Naive thymus-derived CD4-positive, alpha-beta T cell (primary cell): ENCODE measurements at places on chromosomes 5 and 9. TPM values are rescaled to one million over a fixed set of nuclear protein-coding genes. Genes with fewer than 3 reads are reported as not detected.

DNA sequence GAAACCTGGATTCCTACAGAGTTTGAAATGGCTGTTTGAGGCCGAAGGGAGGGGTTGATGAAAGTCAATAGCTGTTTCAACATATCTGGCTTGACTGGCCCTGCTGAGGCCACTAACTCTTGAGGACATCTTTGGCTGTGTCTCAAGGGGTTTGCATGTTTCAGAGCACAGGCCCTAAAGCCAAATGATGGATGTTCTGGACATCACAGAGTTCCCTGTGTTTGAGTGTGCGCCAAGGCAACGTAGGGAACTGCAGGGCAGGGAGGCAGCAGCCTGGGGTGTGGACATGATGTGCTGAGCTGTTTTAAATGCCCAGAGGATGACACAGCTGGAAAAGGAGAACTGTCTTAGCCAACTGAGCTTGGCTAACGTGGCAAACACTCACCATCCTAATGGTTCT is 89.6 kb downstream of the RAPGEF1 start:
- peaks cover 36% of the 10 kb centered on the region for H3K36me3 ChIP-seq
- peaks cover 5% of the 10 kb centered on the region for H3K4me1 ChIP-seq
- DNase-seq, result no peak
- no peaks in the 10 kb centered on the region for H3K27me3 ChIP-seq
- no peak overlapping the region for H3K27ac ChIP-seq

CNTFR gene
- total RNA-seq, result not detected

TMEM171 gene
- not detected for total RNA-seq

DNA sequence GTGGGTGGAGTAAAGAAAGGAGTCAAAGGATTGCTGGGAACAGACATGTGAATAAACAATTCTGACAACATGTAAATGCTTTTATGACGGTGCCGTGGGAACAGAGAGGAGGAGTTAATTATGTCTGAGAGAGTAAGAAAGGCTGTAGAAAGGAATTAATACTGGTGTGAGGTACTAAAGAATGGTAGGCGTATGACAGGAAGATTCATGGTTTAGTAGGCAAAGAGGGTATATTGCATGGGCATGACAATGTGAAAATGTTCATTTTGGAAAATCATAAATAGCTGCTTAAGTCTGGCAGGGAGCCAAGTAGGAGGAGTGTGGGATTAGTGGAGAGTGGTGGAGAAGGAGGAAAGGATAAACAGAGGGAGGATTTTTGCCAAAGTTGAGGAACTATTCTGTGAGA is 19.7 kb downstream of the NAA35 start:
- peaks cover 3% of the 10 kb centered on the region for H3K36me3 ChIP-seq
- no peaks in the 10 kb centered on the region for H3K4me1 ChIP-seq
- no peak overlapping the region for H3K27ac ChIP-seq
- no peak overlapping the region for H3K4me3 ChIP-seq
- H3K27me3 ChIP-seq, result no peaks in the 10 kb centered on the region

- no peaks in the 10 kb centered on the region for H3K36me3 ChIP-seq
- H3K4me3 ChIP-seq, result no peak overlapping the region
- no peak overlapping the region for H3K27ac ChIP-seq
- no peak for DNase-seq
- H3K27me3 ChIP-seq, result no peaks in the 10 kb centered on the region
These were observed 47.5 kb downstream of the SAXO1 start for GRCh38 chr9:18985464-18985951.

- no peak overlapping the region for H3K27ac ChIP-seq
- no peaks in the 10 kb centered on the region for H3K27me3 ChIP-seq
- no peak overlapping the region for H3K4me3 ChIP-seq
These were observed 155.8 kb upstream of the SMIM23 start for GRCh38 chr5:171629628-171630349.

WDR38 gene
- total RNA-seq, result not detected

DNA sequence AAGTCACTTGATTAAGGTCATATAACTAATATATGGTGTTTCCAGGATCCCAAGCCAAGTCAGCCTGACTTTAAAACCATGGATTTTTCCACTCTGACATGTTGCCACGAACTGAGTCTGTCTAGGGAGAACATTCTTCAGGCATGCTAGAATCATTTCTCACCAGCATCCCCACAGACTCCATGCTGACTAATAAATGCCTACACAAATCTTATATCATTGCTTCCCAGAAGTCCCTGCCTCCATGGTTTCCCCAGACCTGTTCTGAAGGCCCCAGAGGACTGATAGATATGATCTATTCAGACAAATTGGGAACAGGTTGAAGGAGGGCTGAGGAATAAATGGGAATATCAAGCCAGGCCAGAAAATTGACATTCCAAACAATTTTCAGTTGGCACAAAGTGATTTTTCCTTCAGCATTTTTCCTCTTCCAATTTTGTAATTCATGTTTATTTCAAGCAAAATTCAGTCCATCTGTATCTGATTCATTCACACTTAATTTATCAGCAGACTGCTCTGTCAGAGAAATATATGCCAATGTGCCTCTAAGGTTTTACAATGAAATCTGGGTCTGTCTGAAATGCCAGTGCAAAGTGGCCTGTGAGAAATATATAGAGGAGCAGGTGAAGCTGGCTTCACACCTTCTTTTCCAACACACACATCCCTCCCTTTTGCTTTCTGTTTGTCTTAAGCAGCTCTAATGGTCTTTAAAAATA is 413.6 kb upstream of the TNC start:
- H3K4me1 ChIP-seq, result no peaks in the 10 kb centered on the region
- H3K36me3 ChIP-seq, result no peaks in the 10 kb centered on the region
- no peaks in the 10 kb centered on the region for H3K27me3 ChIP-seq
- H3K27ac ChIP-seq, result no peak overlapping the region
- H3K4me3 ChIP-seq, result no peak overlapping the region
